Mesothelial cell of epicardium (in vitro differentiated cells): ENCODE measurements at places on chromosomes 2 and 18. TPM values are rescaled to one million over a fixed set of nuclear protein-coding genes. Genes with fewer than 3 reads are reported as not detected.

Gene EPAS1
- total RNA-seq, result 4.4 to 7.5 TPM (median 4.9 TPM) in 3 replicates

Gene VWC2L
- not detected in 3 replicates for total RNA-seq

Gene SLC40A1
- total RNA-seq, result 152 to 156 TPM (median 154 TPM) in 3 replicates

Gene GATA6
- total RNA-seq, result 99.0 to 108 TPM (median 106 TPM) in 3 replicates

Gene ALLC
- total RNA-seq, result not detected in 3 replicates

Gene MDH1B
- total RNA-seq, result 0.89 to 1.3 TPM (median 1.1 TPM) in 3 replicates
